ENCODE measurements at places on chromosomes 13 and 19.
A peak's percentile ranks its signal among the peaks of the same experiment; 100 is the strongest.

- no peak for DNase-seq
These were observed 9.8 kb downstream of the SAFB start for GRCh38 chr19:5632657-5633056.

DNA sequence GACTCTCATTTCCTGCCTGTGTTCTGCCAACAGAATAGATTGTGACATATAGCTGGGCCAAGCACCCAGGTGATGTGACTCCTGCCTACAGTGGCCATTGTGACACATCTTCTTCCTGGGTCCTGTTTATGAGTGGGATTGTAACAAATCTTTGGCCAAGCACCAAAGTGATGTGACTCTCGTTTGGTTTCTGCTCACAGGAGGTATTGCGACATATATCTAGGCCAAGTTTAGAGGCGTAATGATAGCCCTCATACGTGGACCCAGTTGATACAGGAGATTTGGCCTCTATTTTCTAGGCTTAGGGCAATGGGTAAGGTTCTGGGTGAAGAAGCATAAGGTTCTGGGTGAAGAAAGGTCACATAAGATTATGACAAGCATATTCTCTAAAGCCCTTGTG, 76.2 kb downstream of the ZNF208 start:
- DNase-seq, result no peak

GRCh38 chr13:98089246-98089645, 53.6 kb upstream of the FARP1 start:
- no peak for DNase-seq

DNA sequence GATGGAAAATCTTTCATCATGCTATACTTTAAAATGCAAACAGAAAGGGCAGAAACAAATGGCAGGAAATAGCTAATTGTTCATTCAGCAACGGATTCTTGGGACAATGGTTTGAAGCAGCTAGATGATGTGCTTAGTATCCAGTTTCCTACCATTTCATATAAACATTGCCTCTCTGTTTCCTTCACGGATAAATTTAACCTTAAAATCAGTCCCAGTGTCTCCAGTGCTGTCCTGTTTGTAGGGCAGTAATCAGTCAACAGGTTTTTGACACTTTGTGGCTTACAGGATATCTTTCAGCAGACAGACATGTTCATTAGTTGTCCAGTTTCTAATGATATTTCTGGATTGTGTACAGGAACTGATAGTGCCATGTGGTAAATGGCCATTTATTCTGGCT, 24.7 kb upstream of the RB1 start:
- no peak for DNase-seq

GRCh38 chr19:15216363-15216762, 15.6 kb upstream of the NOTCH3 start:
- peak; percentile 25 for DNase-seq

DNA sequence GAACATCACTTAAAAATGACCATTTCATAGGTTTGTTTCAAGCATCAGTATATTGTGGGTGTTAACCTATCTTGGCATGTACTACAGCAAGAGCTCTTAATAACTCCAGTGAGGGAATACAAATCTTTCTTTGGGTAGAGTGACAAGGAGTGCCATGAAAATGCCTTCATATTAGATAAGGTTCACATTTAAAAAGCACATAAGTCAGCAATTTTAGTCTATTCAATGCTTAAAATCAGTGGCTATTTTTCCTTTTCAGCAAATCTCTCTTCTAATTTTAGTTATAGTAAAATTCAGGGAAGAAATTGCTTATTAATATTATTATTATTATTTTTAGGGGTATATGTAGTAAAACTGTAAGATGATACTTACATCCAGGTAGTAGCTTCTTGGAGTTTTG, 291.1 kb downstream of the GPC6 start:
- DNase-seq, result no peak

DNA sequence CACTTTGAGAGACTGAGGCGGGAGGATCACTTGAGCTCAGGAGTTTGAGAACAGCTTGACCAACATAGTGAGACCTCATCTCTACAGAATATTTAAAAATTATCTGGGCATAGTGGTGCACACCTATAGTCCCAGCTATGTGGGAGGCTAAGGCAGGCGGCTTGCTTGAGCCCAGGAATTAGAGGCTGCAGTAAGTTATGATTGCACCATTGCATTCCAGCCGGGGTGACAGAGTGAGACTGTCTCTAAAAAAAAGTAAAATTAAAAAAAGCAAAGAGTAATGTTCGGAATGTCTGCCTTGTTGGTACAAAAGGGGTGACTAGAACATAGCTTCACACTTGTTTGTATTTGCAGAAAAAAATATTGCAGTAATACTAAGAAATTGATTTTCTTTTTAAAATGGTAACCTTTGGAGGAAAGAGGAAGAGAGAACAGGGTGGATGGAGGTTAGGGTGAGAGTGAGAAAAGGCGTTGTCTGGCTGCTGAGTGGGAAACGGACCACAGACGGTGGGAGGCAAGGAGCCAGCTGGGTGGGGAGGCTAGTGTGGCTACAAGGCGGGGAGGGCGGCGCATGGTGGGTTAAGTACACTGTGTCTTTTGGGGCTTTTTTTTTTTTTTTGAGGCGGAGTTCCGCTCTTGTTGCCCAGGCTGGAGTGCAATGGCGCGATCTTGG, 10.2 kb downstream of the PPP1R14A start:
- no peak for DNase-seq

GRCh38 chr13:51816604-51817249, 12.8 kb upstream of the DHRS12 start:
- no peak for DNase-seq

GRCh38 chr13:70386919-70387318, 278.7 kb upstream of the KLHL1 start:
- DNase-seq, result no peak

- peak; percentile 97 for DNase-seq
These were observed 6.7 kb downstream of the CXCL17 start for GRCh38 chr19:42436006-42436405.
